Stimulated activated CD4-positive, alpha-beta T cell treated with anti-CD3 and anti-CD28 coated beads, Interleukin-4, amount 100 ng/mL, for 4 hours (primary cell): ENCODE measurements at places on chromosomes 13 and 19.

DNA sequence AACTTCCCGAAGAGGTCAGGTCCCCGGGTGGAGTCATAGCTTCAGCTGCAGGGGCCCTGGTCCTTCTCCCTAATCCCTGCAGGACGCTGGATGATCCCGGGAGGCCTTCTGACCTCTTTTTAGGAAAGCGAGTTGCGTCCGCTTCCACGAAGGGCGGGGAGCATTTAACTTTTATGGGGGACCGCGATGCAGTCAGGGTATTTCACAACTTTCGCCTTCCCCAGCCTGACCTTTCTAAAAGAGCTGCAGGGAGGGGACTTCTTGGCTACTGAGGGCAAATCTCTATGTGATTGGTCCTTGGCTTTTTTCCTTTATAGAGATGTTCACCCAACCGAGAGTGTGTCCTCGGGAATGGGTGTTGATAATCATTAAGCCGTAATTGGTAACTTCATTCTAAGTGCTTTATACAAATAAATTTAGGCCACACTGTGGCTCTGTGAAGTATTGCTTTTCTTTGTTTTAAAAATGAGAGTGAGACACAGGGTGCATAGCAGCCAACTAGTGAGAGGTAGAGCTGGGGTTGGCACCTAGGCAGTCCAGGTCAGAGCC lies 778 bp downstream of the ZNF230 start:
- no peak for DNase-seq

DNA sequence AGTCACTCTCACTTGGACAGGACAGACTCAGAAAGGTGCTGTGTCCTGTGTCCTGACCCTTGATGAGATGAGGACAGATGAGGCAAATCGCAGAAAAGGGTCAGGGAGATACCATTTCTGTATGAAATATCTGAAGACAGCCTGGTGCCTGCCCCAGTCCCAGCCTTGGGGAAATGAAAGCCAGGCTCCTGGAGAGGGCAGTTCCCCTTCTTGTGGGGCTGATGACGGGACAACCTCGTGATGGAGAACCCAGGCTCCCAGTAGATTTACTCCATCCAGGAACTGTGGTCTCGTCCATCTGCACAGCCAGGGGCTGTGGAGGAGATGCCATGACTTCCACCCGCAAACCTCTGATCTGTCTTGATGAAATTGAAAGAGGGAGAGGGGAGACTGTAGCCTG lies 13.8 kb downstream of the LILRB1 start:
- DNase-seq: no peak

- no peak for DNase-seq
Observed at GRCh38 chr19:49636233-49636932, 3.6 kb downstream of the RRAS start.

GRCh38 chr13:54884682-54885081 lies 1856.1 kb downstream of the OLFM4 start:
- no peak for DNase-seq

- no peak for DNase-seq
Observed at GRCh38 chr19:19101540-19101939, 36.7 kb downstream of the TMEM161A start.
